ENCODE measurements at places on chromosomes 4 and X.

- peak; percentile 30 for DNase-seq
These were observed 9.9 kb upstream of the AKAP14 start for GRCh38 chrX:119885554-119886428.

DNA sequence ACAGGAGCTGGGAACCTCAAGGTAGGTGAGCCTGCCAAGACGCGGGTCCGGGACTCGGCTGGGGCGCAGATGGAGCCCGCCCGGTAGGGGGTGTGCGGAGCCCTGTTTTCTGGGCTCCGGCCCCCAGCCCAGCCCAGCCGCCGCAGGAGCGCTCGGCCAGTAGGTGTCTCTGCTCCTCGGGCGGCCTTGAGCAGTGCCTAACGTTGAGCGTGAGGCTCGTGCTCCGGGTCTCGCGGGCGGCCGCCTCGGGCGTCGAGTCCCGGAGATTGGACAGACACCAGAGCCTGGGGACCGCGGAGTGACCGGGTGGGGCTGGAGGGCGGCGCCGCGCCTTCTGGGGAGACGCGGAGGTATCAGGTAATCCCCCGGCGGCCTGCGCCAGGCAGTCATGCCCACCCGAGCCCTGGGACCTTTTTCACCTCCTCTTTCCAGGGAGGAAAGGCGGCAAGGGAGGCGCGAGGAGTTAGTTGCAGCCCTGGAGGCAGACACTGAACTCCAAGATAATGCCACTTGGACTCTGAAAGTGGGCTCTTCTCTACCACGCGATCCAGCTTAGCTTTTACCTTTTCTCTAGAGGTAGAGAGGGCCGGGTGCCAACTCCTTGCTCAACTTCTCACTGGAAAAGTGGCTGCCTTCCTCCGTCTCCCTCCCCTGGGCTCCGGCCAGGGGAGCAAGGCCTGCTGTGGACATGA lies 14.5 kb upstream of the FGG start:
- DNase-seq, result peak; percentile 51

DNA sequence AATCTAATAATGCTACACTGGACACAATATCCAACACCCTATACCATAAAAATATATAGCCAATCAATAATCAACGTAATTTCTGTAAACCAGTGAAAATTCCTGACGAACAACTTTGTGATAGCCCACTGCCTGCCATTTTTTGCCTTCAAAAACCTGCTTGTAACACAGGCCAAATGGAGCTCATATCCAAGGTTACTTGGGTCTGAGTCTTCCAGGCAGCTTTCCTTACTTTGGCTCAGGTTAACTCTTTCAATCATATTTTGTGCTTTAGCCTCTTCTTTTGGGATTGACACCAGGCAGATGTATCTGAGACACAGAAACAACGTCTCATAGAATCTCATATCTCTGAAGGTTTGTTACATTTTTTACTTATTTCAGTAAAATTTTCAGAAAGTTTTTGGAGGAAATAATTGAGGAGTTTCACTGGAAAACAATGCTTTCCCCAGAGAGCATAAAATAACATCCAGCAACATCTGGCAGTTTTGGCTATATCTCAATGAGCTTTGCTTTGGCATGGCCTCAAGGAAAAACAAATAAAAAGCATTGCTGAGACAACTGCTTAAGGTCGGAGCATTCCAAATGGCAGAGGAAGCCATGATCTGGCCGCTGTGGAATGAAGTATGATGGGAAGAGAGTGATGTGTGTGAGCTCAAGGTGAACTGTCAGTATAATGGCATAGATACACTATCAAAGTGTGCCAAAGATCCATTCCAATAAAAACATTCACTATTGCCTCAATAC lies 162.9 kb upstream of the SPIN4 start:
- DNase-seq, result peak; percentile 78

GRCh38 chr4:163768014-163768413 lies 273.5 kb downstream of the TMA16 start:
- DNase-seq, result no peak

DNA sequence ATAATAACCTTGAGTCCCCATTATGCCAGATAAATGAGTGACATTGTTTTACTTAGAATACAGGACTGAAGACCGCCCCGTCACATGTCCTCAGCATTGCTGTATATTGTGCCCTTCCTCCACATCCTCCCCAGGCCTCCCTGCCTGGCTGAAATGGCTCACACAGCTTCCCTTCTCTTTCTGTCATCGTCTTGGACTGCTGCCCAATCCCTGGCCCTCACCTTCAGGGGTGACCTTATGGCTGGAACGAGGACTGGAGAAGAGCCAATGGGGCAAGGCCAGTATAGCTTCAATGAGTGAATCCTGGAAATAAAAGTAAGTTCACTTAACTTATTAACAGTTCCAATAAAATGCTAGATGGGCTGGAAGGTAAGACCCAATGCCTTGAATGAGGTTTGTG lies 2.7 kb downstream of the KCNE5 start:
- DNase-seq, result no peak

- DNase-seq, result peak; percentile 42
These were observed 664.5 kb downstream of the RAPGEF2 start for GRCh38 chr4:159767406-159767805.

GRCh38 chr4:150297861-150298474 lies 219.7 kb downstream of the DCLK2 start:
- DNase-seq, result peak; percentile 59

GRCh38 chr4:103497692-103498091 lies 222.1 kb downstream of the TACR3 start:
- DNase-seq, result peak; percentile 4

DNA sequence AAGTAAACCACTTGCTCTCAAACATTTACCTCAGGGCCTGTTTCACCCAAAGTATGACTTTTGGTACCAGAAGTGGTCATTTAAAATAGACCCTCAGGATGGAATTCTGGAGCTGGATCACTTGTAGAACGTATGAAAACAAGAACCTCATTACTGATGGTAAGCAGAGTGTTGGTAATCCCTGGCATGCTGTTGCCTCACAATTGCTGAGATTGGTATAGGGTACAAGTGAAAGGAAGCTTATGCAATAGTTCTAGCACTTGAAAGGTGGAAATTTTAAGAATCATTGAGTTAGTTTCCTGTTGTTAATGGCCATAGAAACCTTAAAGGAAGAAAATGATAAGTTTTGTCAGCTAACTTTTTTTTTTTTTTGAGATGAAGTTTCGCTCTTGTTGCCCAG lies 22.3 kb upstream of the THOC2 start:
- DNase-seq, result no peak
